ENCODE measurements at places on chromosomes 2 and 18. TPM values are rescaled to one million over a fixed set of nuclear protein-coding genes. Genes with fewer than 3 reads are reported as not detected.
A peak's percentile ranks its signal among the peaks of the same experiment; 100 is the strongest.

GRCh38 chr2:207012461-207012860 lies 73.1 kb downstream of the CPO start:
- no peak for DNase-seq

- DNase-seq = no peak
Measured at GRCh38 chr2:109690822-109691541, 76.8 kb downstream of the SOWAHC start.

DNA sequence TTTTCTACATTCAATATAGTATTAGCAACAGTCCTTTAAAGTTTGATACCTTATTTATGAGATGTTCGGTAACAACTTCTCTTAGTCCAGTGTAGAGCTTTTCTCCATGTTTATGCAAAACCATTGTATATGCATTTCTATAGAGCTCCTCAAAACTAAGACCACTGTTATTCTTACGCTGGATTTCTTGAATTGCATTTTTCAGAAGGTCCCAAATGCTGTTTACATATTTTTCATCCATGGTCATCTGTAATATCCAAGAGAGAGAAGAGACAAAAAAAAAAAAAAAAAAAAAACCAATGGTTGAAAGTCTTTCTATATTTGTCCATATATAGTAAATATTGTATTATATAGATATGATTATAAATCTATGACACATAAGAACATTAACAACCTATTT lies 27.6 kb downstream of the CUL3 start:
- no peak for DNase-seq

- DNase-seq = no peak
Measured at GRCh38 chr18:44556296-44556695, 124.4 kb upstream of the SETBP1 start.

The PSMA8 gene
- not detected for total RNA-seq

The FAM210A gene
- total RNA-seq = 27.9 TPM

DNA sequence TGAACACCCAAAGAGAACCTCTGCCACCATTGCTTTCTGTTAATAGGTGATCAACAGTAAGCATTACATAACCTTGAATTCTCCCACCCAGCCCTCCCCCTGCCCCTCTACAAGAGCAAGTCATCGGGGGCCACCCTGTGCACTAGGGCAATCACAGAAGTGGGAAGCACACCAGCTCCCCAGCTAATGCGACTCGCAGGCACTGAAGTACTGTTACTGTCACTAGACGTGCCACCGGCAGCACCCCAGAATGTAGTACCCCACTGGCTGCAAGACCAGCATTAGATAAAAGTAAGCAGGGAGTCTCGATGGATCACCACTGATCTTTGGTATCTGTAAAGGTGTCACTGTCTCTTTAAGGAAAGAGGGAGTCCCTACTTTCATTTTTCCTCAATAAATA lies 167.6 kb downstream of the FAM210A start:
- no peak for DNase-seq

The LYPD6 gene
- 10.7 TPM for total RNA-seq

The CD226 gene
- total RNA-seq = 0.31 TPM

The ASB18 gene
- not detected for total RNA-seq

DNA sequence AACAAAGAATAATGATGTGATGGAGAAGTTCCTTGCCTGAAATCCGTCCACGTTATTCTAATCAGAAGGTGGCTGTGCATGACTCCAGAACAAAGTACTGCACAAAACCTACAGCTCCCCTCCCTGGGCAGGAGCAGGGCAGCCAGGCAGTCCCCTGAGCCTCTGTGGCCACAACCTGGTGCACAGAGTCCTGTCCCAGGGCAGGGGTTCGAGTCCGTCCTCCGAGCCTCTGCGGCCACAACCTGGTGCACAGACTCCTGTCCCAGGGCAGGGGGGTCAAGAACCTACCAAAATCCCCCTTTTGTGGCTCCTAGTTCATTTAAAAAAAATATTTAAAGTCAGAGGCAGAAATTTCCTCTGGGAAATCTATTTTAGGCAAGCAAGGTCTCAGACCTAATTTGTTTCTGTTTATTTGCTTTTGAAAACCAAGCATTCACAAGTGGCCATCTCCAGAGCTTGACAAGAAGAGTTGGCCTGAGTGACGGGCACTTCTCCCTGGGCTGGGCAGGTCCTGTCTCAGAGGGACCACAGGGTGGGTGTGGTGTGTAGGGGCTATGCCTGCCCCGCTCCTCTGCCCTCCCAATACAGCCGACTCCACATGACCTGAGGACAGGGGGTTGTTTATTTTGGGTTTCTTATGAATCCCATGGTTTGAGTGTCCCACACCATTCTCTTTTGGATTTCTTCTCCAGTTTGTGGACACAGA lies 255.9 kb upstream of the PXDN start:
- DNase-seq = no peak

DNA sequence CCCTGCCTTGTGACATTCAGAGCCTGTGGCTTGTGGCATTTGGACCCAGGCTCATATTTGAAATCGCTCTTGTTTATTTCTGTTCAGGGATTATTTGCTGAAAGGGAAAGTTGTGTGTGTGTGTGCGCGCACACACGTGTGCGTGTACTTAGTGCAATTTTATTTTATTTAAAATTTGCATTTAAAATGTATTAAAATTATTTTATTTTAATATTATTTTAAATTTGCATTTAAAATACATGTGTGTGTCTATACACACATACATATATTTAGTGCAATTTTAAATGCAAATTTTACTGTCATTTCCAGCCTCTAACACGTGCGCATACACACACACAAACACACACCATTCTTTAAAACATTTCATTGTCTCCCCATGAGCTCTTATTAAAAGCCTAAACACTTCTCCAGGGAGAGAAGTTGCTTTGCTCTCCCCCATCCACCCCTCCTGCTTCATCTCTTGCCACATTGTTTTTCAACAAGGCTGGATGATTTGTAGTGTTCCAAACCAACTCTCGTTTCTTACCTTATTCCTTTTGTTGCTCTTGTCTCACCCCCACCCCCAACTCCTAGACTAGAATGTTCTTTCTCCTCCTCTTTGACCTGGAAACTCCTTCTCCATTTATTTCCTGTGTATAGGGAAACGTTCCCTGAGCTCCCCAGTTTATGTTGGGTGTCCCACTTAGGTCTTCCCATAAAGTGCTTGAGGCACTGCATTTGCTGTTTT lies 3.8 kb upstream of the CCDC68 start:
- DNase-seq = no peak

DNA sequence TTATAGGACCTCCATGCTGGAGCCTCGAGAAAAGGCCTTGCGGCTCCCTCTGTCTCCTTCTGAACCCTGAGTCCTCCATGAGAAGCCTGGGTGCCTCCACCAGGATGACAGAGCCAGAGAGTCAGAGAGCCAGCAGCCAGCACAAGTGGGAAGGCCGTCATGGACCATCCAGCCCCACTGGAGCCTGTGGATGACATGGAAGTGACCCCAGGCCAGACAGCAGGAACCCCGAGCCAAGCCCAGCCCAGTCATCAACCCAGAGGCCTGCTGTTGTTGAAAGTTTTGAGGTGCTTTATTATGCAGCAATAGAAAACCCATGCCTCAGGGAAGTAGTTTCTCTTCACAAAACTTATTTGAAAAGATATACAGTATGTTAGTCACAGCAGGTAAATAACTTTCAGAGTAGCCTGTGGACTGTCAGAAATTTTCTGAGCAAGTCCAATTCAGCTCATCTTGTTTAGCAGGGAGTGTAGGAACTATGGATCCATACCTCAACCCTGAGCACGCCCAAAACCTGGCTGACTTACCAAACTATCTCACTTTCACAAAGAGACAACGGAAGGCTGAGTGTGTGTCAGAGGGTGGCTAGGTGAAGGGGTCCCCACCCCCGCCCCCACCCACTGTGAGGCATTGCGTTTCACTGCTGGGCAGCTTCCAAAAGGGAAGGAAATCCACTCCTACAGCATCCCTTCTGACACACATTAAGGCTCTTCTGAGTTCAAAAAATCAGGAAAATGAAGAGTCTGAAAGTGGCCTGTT lies 79.9 kb upstream of the NDUFV2 start:
- no peak for DNase-seq

DNA sequence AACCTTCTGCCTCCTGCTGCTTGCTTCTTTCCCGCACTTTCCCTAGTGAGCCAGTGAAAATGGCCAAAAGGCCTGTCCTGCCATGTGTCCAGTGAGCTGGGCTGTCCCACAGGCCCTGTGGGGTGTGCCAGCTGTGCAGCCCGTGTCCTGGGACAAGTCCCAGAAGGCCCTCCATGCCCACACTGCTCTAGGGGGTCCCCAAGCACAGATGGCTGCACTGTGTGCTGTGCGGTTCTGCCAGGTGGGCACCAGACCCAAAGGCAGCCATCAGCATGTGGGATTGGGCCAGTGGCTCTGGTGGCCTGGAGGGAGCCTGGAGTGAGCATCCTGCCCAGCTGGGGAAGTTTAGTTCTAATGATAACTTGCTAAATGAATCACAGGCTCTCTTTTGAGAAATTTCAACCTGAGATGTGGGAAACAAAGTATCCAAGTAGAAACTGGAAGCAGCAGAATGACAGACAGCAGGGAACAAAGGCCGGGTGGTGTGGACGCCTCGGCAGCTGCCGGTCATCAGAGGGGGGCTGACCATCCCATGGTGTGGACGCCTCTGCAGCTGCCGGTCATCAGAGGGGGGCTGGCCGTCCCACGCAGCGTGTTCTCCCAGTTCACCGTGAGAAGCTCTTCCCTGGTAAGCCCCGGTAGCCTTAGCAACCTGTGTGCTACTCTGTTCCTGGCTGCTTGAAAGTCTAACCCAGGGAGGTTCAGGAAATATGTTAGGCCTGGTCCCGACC lies 9.9 kb upstream of the CNDP2 start:
- DNase-seq = no peak

DNA sequence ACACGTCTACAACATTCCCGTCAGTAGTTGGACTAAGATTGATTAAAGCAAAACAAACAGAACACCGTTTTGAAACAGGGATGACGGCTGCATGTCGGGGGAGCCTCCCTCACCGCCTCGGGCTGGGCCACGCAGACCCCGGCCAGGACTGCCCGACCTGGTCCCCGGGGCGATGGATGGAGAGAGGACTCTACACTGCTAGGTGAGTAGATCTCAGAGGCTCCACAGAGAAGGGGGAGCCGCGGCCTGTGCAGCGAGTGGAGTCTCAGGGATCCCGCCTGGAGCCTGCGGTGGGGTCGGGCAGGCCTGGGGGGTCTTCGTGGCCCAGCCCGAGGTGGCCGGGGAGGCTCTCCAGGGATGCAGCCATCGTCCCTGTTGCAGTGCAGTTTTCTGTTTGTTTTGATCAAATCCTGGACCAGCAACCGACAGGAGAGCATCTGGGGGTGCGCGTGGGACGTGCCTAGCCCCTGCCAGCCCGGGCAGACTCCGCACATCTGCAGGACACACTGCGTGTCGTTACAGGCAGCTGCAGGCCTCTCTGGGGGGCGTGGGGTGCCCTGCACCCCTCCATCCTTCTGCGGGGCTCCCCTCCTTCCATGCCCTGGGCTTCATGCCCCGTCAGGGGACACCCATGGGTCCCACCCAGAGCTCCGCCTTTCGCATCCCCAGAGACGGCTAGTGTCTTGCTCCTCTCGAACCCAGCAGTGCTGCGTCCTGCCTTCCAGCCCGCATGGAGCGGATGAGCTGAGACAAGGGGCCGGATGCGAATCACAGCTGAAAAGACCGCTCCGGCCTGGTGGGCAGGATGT lies 143.6 kb downstream of the RTP5 start:
- DNase-seq = no peak

- DNase-seq = no peak
Measured at GRCh38 chr2:188089901-188090300, 201.8 kb upstream of the GULP1 start.

GRCh38 chr2:98835831-98836385 lies 100.1 kb downstream of the CRACDL start:
- DNase-seq = no peak

DNA sequence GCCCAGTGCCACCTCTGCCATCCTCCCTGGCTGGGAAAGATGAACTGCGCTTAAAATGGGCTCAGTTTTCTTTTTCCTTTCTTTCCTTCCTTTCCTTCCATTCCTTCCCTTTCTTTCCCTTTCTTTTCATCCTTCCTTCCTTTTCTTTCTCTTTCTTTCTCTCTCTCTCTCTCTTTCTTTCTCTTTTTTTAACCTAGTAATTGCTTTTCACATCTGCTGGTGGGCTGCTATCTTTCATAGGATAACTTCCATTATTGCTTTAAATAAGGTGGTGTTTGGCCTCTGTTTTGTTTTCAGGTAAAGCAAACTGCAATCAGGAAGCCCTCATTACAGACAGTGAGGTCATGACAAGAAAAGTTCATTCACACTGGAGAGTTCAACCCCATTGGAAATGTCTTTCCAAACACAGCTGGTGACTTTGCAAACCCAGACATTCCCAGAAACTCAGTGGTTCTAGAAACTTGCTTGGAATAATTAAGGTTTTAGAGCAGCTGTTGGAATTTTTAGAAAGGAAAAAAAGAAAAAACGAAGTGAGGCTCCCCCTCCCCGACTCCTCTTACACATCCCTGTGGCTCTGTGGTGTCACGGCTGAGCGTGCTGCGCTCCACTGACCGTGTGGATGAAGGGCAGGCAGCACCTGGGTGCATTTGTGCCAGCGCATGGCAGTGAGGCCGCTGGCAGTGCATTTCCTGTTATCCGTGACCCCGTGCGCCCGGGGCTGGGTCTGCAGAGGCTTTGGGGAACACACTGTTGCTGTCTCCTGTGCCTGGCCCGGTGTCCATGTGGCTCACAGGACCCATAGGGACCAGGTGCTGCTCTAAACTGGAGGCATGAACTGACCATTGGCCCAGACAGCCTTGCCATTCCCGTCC lies 76.9 kb downstream of the MBP start:
- no peak for DNase-seq

DNA sequence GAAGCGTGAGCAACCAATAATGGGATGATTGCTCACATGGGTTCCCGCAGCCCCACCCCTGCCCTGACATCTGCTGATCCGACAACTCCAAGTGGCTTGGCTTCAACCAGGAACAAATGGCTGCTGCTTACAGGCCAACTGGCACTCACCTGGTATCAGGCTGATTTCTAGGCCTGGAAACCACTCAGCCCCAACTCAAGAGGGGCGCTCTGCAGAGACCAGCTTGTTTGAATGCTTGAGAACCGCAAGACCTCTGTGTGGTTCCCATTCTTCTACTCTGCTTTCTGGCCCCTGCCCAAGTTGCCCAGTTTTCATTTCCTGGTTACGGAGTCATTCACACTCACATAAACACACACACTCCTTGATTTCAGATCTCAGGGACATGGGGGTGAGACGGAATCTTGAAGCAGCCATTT lies 52.0 kb downstream of the TNP1 start:
- peak; percentile 38 for DNase-seq

Measured in G401 (cell line).